ENCODE measurements at places on chromosomes 6 and 20. TPM values are rescaled to one million over a fixed set of nuclear protein-coding genes. Genes with fewer than 3 reads are reported as not detected.

Gene RBPJL
- total RNA-seq: 0.26 TPM

Gene UBE2V1
- 82.6 TPM for total RNA-seq

- no peak for DNase-seq
Measured at GRCh38 chr6:124963416-124963785, 1.2 kb downstream of the RNF217 start.

DNA sequence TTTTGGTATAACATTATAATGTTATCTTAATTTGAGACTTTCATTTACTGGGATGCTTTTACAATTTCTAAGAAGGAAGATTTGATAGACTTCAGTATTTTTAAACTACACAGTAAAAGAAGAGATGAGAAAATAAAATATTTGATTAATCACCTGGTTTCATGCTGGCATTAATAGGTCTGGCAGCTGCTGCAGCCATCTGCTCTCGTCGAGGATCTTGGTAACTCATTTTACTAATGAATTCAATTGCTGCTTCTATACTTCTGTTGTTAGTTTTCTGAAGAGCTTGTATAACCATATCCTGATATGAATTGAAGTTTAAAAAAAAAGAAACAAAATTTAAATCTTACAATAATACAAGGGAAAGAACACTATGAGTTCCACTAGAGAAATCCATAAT lies 23.0 kb downstream of the LATS1 start:
- DNase-seq: no peak

- DNase-seq: no peak
Measured at GRCh38 chr6:108563292-108563691, 2.6 kb downstream of the FOXO3 start.

DNA sequence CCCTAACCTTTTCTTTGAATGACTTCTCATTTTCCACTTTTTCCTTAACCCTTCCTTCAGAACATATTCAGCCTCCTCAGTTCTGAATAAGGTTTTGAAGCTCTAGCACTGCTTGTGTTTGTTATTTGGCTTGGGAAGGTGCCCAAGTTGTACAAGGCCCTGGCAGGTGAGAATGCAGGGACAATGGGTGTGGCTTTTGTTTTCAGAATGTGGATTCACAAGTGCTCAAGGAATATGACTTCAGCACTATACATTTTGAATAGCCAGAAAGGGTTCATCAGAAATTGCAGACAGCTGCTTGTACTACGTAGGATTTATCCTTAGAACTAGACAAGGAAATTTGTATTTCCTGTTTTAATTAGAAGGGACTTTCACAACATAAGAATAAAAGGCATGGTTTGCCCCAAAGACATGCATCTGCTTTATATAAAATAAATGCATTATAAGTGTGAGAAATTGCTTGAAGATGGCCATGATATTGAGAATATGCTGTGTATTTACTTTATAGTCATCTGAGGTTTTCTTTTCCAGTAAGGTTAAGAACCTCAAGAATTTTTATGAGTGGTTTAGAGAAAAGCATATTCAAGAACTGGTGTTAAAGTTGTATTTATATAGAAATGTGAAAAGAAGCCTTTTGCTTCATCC lies 29.3 kb upstream of the PRDM1 start:
- peak; percentile 17 for DNase-seq

Gene CYP21A2
- 1.3 TPM for total RNA-seq

GRCh38 chr6:113599444-113599843 lies 257.7 kb upstream of the MARCKS start:
- no peak for DNase-seq

- no peak for DNase-seq
Measured at GRCh38 chr6:127515234-127515793, 3.8 kb downstream of the MTCL3 start.

Gene MYB
- 2.0 TPM for total RNA-seq

Gene ROS1
- 0.12 TPM for total RNA-seq

- DNase-seq: no peak
Measured at GRCh38 chr6:122730775-122731386, 48.6 kb upstream of the FABP7 start.

- no peak for DNase-seq
Measured at GRCh38 chr6:4059115-4059777, 19.7 kb downstream of the FAM217A start.

Gene HLA-E
- 385 TPM for total RNA-seq

Gene FAM184A
- total RNA-seq: 1.0 TPM

- peak; percentile 46 for DNase-seq
Measured at GRCh38 chr6:29887330-29887818, 55.0 kb upstream of the HLA-A start.

GRCh38 chr6:35931120-35931561 lies 10.2 kb upstream of the SRPK1 start:
- no peak for DNase-seq

Gene TRAPPC3L
- total RNA-seq: not detected

DNA sequence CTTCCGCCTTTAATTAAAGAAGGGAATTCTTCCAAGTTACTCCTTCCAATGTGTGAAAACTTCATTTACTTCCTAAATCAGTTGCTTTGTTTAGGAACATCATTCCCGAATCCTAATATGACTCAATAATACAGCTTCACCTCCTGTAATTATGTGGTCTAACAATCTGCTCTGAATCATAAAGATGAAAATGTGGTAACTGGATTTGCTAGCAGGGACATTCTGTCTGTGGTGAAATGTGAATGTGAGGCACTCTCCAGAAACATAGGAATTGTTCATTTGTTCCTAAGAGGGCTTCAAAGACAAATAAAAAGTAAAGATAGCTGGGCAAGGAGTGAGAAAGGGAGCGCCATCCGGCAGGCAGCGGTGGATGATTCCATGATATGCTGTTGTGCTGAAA lies 678.1 kb downstream of the KIF16B start:
- no peak for DNase-seq

All from mucosa of gallbladder (tissue), 1 donor.